ENCODE measurements at places on chromosomes 5 and 9.
A peak's percentile ranks its signal among the peaks of the same experiment; 100 is the strongest.

- peak; percentile 11 for DNase-seq
Observed at GRCh38 chr5:41809128-41809527, 61.1 kb downstream of the OXCT1 start.

- no peak for DNase-seq
Observed at GRCh38 chr5:1040571-1040970, 32.0 kb downstream of the NKD2 start.

- no peak for DNase-seq
Observed at GRCh38 chr5:180718810-180719453, 20.9 kb downstream of the OR2Y1 start.

GRCh38 chr9:78295731-78296130 lies 1.2 kb upstream of the PSAT1 start:
- no peak for DNase-seq

DNA sequence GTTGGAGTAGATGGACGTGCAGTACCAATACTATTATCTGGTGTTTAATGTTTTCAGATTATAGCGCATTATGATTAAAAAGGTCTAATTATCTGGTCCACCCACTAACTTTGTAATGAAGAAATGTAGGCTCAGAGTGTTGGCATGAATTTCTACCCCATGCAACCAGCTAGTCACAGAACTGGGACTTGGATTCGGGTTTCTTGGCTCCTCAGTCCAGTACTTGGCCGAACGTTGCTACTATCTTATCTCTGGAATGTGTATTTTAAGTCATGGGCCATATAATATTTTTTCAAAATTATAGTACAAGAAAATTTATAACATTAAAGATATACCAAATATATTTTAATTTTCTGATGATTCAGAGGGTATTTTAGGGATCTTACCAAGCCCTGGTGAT lies 657.5 kb upstream of the DMAC1 start:
- no peak for DNase-seq

DNA sequence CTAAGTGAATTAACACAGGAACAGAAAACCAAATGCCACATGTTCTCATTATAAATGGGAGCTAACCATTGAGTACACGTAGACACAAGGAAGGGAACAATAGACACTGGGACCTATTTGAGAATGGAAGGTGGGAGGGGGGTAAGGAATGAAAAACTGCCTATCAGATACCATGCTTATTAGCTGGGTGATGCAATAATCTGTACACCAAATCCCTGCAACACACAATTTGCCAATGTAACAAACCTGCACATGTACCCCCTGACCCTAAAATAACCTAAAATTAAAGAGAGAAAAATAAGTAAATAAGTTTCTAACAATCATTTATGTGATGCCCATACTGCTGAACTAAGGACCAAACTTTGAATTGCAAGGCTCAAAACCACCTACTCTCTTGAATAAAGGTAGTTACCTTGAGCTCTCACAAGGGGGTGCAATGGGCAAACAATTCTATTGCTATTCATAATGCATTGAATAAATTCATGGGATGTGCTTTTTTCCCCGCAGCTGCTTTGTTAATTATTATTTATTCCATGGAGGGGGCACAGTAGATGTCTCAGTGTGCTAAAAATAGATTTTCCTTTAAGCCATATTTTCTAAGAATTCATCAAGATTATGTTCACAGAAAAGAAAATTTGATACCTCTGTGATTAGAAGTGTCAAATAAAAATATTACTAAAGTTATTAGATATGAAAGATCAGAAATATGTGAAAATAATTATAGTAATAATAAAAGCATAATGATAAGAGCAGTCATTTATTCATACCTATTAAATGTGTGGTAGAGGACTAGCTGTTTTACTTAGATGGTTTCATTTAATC lies 76.2 kb upstream of the PTPN3 start:
- DNase-seq, result peak; percentile 5

DNA sequence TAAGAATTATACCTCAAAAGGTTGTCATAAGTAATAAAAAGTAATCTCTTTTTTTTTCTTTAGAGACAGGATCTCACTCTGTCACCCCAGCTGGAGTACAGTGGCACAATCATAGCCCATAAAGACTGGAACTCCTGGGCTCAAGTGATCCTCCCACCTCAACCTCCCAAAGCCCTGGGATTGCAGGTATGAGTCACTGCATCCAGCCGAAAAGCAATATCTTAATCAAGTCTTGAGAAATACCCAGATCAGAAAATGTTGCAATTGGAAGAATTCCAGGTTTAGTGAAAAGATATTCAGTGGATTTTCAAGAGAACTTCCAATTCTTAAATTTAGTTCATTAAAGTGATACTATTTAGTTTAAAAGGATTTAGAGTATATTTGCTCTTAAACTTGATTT lies 40.9 kb upstream of the IDNK start:
- no peak for DNase-seq

DNA sequence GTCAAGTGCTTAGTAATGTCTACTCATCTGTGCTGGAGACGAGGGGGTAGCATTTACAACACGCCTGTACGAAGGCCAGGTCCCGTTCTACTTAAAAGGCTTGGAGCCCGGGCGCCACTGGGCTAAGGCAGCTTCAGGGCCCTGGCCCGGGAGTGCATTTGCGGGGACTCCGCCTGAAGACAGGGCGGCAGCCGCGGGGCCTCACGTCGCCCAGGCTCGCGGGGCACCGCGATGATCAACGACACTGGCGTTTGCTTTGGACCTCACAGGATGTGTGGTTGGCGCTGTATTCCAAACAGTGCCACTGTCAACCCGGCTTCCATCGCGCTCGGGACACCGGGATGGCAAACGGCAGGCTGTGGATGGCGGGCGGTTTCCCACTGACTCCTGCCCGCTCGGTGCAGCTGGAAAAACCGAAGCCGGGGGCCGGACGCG lies 1.1 kb upstream of the TENT4A start:
- DNase-seq, result no peak

- no peak for DNase-seq
Observed at GRCh38 chr5:71960195-71960594, 147.1 kb upstream of the MAP1B start.

GRCh38 chr5:154273028-154273617 lies 82.6 kb downstream of the GALNT10 start:
- DNase-seq, result no peak

GRCh38 chr5:144084971-144085370 lies 85.5 kb downstream of the YIPF5 start:
- DNase-seq, result no peak

GRCh38 chr9:73979894-73980264 lies 517.3 kb upstream of the RORB start:
- DNase-seq, result no peak

DNA sequence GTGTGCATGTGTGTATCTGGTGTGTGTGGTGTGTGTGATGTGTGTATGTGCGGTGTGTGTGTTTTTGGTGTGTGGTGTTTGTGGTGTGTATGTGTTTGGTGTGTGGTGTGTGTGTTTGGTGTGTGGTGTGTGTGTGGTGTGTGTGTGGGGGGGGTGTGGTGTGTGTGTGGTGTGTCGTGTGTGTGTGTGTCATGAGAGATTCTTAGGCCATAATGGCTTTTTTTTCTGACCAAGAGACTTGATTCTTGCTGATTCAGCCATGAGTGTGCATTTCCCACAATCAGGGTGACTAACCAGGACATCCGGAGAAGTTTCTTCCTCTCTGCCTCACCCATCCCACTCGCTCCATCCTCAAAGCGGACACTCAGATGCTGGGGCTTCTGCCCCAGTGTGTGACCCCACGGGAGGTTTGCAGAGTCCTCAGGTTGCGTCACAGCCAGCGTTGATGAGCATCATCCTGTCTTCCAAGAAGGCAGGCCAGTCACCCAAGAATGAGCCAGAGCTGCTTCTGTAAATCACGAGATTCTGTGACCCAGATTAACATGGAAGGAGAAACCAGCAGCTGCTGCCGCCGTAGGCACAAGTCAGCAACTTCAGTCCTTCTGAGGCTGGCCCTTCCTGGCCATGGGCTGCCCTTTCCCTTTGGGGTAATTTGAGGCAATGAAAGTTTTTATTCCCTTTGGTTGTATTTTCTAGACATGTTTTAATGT lies 12.5 kb upstream of the CTSL start:
- DNase-seq, result no peak

DNA sequence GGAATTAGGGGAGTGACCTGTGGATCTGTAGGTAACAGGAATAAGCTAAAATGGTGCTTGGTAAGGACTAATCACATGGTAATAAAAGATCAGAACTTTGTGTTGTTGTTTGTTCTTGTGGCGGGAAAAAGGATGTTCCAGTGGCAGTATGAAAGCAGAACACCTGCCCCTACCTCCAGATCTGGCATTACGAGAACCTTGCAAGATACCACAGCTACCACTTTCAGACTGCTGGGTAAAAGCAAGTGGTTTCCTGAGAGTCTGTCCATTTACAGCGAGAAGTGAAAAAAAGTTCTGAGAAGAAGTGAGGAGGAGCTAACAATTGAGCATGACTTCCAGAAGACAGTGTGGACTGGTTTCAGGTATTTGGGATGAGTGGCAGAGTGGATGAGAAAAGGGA lies 252.5 kb downstream of the TLE4 start:
- DNase-seq, result no peak

DNA sequence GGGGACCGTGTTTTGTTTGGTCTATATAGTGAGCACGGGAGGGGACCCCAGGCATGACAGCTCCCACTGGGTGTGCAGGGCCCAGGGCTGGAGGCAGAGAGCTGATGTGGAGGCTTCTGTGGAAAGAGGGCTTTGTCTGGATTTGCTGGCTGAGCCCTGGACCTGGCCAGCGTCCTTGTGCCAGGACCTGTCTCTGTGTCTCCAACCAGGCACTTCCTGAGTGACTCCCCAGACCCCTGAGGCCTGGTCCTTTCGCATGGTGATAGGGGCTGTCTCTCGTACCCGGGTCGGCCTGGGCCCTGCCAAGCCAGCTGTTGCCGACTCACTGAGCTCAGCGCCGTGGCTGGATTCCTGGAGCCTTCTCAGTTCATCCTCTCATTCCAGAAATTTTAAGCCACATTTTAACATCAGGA lies 77.6 kb downstream of the ADAMTS2 start:
- DNase-seq, result no peak

GRCh38 chr5:37810311-37810710 lies 29.5 kb downstream of the GDNF start:
- DNase-seq, result no peak

- DNase-seq, result no peak
Observed at GRCh38 chr9:105637787-105638395, 24.4 kb upstream of the TAL2 start.

DNA sequence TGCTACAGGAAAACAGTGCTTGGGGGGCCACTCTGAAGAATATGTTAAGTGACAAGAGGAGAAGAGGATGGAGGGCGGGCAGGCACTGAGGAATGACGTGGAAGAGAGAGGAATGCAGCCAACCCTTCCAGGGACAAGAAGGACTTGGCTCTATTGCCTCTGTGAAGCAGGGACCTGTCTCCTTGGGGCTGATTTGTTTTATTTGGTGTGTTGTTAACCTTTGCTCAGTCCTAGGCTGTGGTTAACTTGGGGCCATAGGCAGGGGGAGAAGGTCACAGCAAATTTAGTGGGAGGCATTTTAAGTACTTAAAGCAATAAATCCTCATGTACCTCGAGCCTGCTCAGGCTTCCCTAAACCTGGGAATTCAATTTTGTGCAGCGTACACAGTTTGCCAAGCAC lies 39.9 kb downstream of the KIF4B start:
- DNase-seq, result no peak

- DNase-seq, result no peak
Observed at GRCh38 chr5:170469414-170469813, 34.4 kb upstream of the KCNIP1 start.

- DNase-seq, result no peak
Observed at GRCh38 chr5:14071433-14071832, 71.7 kb upstream of the TRIO start.

GRCh38 chr9:72786948-72787347 lies 165.9 kb downstream of the ALDH1A1 start:
- DNase-seq, result no peak

- DNase-seq, result no peak
Observed at GRCh38 chr5:140671472-140672125, 1.8 kb downstream of the DND1 start.

GRCh38 chr5:119290161-119290569 lies 65.7 kb upstream of the TNFAIP8 start:
- DNase-seq, result peak; percentile 66

GRCh38 chr9:81720450-81721086 lies 31.2 kb upstream of the TLE1 start:
- no peak for DNase-seq

GRCh38 chr9:23824830-23825591 lies 1.0 kb downstream of the ELAVL2 start:
- DNase-seq, result no peak

DNA sequence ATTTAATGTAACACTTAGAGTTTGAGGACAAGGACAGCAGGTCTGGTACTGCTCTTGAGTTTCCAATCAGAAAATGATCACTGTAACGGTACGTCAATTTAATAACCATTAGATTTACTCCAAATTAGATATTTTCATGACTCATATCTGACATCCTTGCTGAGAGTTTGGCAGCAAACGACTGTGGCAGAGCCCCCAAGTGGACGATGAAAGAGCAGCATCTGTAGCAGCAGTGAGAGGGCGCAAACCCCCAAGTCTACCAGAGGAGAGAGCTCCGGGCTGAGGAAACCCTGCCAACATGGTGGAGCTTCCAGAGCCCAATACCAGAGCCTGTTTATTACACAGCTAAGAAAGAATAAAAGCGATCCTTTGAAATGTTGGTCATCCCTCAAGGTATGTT lies 73.2 kb upstream of the EPB41L4A start:
- DNase-seq, result peak; percentile 12

DNA sequence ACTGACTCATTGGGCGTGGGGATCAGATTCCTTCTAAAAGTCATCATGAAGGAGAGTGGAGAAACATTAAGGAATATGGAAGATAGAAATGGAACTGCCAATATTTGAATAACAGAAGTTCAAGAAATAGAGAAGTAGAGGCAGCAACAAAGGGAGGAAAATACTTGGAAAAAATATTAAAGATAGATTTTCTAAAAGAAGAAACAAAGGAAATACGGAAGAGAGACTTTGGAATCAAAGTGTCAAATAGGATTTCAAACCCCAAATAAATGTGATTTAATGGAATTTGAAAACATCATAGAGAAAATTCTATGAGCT lies 605.1 kb upstream of the KLF4 start:
- DNase-seq, result no peak
